ENCODE measurements at places on chromosomes 5 and 9. TPM values are rescaled to one million over a fixed set of nuclear protein-coding genes. Genes with fewer than 3 reads are reported as not detected.
A peak's percentile ranks its signal among the peaks of the same experiment; 100 is the strongest.

GRCh38 chr5:180193749-180194375, 15.1 kb downstream of the RASGEF1C start:
- no peak for DNase-seq

GRCh38 chr9:68731857-68732256, 26.8 kb downstream of the PIP5K1B start:
- DNase-seq = no peak

DNA sequence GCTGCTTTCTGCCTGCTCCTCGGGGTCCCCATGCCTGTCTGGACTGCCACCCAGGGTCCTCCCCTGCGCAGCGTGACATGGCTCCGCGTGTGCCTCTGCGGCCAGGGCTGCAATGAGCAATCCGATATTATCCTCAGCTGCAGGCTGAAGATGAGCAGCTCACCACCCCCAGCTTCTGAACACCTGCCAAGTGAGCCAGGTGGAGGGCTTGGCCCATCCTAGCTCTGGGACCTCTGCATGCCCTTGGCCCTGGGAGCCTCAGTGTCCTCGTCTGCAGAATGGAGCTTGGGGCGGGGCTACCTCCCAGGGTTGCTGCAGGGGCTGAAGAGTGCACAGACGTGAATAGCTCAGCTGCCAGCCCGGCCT, 4.1 kb upstream of the MYMK start:
- no peak for DNase-seq

- no peak for DNase-seq
Observed at GRCh38 chr5:141637123-141637766, 448 bp downstream of the RELL2 start.

- no peak for DNase-seq
Observed at GRCh38 chr9:98612061-98612752, 96.5 kb downstream of the GABBR2 start.

- no peak for DNase-seq
Observed at GRCh38 chr9:114290561-114290986, 32.3 kb upstream of the ORM1 start.

DNA sequence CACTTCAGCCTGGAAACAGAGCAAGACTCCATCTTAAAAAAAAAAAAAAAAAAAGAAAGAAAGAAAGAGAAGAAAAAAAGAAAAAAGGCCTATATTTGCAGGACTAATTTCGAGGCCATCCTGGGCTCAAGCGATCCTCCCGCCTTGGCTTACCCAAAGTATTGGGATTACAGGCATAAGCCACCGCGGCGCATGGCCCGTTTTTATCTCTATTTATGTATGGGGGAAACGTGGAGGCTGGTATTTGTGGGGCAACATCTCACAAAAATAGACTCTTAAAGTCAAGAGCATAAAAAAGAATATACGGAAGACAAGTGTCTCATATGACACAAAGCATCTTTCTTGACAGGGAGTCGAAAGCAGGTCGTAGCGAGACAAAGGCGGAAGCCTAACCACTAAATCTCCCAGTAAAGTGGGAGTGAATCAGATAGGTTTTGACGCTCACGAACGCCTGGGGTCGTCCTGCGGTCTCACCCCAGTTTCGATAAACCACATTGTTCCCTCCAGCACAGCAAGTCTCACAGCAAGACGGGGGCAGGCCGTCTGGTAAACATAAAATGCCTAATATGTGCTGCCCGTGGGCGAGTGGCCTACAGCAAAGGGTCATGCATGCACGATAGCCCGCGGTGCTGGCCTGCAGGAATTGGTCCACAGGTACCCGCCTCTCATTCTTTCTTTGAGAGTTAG, 1.8 kb upstream of the TRIM41 start:
- no peak for DNase-seq

- no peak for DNase-seq
Observed at GRCh38 chr9:133512253-133513213, 12.2 kb downstream of the MYMK start.

DNA sequence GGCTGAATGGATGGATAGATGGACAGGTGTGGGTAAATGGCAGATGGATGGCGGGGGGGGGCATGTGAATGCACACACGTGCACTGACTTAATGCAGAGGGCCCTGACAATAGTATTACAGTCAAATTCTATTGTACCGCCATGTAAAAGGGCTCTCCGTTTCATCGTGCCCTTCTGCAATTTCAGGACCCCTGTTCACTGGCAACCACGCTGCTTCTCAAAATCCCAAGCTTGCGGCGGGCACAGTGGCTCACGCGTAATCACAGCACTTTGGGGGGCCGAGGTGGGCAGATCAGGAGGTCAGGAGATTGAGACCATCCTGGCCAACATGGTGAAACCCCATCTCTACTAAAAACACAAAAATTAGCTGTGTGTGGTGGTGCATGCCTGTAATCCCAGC, 211.4 kb downstream of the BNC2 start:
- no peak for DNase-seq

DNA sequence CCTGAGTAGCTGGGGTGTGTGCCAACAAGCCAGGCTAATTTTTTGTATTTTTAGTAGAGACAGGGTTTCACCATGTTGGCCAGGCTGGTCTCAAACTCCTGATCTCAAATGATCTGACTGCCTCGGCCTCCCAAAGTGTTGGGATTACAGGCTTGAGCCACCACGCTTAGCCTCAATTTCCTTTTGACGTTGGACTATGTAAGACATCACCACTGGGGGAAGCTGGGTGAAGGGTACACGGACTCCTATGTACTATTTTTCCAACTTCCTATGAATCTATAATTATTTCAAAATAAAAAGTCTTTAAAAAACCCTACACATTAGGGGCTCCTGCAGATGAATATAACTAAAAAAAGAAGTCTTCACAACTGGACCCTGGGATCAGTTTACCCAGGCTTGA, 44.0 kb downstream of the NKX2-5 start:
- DNase-seq = no peak

- no peak for DNase-seq
Observed at GRCh38 chr9:88988796-88989641, 2.2 kb upstream of the S1PR3 start.

DNA sequence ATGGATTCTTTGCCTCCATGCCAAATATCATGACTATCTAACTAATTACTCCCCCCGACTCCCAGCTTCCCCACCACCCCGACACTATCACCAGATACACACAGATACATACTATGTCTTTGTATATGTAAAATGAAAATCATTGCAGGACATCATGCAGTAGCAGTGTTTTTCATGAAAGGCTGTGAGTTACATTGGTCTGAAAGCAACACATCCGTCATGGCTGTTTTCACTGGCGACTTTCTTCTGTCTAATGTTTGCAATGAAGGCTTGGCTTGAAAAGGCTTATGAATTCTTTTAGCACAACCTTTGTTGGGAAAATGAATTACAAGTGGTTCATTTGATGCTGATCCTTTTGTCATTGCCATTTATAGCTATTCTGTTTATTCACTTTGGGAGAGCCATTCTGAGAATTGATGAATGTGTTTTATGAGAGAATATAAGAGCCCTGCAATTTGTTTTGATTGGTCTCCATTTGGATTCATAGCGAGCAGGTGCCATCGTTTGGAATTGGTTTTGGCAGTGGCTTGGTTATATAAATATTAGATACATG, 103.4 kb downstream of the PIP5K1B start:
- DNase-seq = no peak

DNA sequence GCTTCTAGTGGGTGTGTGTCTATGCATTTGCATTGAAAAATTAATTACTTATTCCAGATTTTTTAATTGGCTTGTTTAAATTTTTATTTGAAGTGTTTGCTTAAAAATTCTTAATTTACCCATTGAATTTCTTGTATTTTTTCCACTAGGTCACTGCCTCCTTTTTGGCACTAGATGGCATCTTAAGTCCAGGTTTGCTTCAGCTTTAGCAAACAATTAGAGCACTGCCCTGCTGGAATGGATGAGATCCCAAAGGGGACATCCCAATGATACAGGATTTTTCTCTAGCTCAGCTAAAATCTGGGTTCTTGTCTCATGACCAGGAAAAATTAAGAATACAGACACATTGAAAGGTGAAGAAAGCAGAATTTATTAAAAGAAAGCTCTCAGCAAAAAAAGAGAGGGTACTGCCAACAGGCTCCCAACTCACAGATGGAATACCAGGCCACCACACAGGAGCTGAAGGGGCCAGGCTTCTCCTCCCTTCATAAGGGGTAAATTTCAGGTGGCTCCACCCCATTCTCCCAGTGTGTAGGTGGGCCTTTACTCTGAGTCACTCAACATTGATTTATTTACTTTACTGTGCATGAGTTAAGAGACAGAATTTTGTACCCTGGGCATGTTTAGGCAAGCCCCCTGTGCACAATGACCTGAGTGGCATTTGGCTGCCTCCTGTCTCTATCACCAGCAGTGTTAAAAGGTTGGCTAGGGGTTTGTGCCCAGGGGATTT, 532.4 kb downstream of the ANXA1 start:
- no peak for DNase-seq

DNA sequence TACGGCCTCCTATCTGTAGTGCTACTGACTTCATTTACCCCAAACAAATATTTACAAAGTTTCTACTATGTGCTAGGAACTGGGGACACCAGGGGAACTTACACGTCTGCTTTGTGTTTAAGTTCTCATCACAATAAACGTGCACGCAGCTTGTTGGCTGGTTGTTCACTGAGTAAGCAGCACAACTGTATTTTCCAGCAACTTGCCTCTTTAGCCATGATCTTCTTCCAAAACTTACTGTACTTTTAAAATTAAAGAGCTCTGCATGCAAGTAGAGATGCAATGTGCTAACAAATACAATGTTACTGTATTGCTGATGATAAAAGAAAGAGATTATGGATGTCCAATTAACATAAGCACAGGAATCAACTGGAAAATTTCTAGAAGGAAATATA, 62.8 kb downstream of the RAPGEF1 start:
- no peak for DNase-seq

DNA sequence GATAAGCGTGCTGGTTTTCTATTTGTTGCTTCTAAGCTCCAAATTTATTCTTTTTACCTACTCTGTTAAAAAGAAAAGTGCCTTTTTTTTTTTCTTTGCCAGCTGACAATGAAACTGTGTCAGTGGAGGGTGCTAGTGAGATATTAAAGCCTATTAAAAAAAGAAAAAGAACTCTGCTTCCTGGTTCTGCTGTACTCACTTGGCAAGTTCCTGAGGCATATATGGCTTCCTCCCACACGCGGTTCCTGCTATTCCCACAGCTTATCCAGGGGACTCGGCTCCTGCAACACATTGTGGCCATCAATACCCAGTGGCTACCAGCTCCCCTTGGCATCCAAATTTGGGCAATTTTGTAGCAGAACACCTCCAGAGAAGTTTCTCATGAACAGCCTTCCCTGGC, 1977.7 kb upstream of the CDH9 start:
- DNase-seq = no peak

- DNase-seq = no peak
Observed at GRCh38 chr5:90613459-90613858, 54.9 kb downstream of the ADGRV1 start.

- DNase-seq = no peak
Observed at GRCh38 chr5:99940540-99940939, 594.6 kb upstream of the FAM174A start.

DNA sequence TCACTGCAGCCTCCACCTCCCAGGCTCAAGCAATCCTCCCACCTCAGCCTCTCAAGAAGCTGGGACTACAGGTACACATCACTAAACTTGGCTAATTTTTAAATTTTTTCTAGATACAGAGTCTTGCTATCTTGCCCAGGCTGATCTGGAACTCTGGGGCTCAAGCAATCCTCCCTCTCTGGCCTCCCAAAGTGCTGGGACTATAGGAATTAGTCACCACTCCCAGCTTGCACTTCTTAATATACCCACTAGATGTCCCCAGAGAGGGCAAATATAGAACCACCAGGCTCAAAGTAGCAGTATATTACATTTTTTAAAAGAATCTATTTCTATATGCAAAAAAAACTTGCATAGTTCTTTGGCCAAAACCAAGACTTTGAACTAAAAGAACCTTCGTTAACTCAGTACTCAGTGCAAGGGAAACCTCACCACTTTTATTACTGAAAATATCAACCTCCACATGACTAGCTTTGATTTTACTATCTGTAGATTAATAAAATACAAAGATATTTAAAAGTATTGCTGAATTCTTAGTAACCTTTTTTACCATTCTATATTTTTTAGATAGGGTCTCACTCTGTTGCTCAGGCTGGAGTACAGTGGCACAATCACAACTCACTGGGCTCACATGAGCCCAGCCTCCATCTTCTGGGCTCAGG, 25.8 kb upstream of the HSD17B3 start:
- peak; percentile 14 for DNase-seq

DNA sequence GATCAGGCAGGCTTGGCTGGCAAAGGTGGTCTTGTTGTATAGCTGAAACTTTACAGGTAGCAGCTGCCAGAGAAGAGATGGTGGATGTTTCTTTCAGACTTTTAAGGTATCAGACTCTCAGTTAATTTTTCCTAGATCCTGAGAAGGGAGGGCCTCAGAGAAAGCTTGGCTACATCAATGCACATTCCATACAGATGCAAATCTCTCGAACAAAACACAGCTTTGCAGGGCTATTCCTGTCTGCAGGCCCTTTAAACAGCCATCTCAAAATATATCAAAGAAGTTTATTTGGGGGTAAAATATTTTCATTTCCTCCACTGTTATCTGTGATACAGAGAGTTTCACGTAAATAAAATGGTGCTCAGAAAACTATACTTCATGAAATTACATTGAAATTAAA, 1584.4 kb downstream of the EFNA5 start:
- DNase-seq = no peak

Gene HACD4
- total RNA-seq = 0.41 TPM

Gene IL5
- not detected for total RNA-seq
